ENCODE measurements at places on chromosomes 7 and 10.

DNA sequence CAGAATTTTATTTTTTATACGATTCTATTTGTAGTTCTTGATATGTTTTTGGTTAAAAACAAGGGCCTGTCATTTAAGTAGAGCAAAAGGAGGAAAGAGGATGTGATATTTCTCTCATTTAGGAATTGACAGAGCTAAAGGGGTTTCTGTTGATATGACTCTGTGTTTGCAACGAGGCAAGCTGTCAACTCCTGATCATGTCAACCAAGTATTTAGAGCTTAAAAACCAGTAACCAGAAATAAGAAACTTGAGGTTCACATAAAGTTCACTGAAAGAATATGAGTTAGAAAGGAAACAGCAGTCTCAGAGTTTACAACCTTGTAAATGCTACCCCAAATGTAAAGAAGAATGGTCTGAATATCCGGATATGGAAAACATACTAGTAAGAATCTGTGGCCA lies 434.2 kb downstream of the PARD3 start:
- no peak for DNase-seq

- no peak for DNase-seq
These were observed 156.8 kb downstream of the CCDC71L start for GRCh38 chr7:106504207-106504606.

GRCh38 chr10:8591640-8592039 lies 537.2 kb downstream of the GATA3 start:
- DNase-seq, result no peak

DNA sequence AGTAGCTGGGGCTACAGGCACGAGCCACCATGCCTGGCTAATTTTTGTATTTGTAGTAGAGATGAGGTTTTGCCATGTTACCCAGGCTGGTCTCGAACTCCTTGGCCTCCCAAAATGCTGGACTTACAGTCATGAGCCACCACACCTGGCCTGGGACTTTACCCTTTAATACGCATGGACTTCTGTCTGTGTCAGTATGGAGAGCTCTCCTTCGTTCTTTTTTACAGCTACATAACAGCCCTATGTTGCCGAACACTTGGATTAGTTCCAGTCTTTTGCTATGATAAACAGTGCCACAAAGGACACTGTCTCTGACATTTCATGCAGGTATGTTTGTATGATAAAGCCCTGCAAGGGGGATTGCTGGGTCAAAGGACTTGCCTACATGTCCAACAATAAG lies 10.9 kb upstream of the OAT start:
- DNase-seq, result no peak

- DNase-seq, result no peak
These were observed 136.8 kb upstream of the MGMT start for GRCh38 chr10:129330211-129330610.

DNA sequence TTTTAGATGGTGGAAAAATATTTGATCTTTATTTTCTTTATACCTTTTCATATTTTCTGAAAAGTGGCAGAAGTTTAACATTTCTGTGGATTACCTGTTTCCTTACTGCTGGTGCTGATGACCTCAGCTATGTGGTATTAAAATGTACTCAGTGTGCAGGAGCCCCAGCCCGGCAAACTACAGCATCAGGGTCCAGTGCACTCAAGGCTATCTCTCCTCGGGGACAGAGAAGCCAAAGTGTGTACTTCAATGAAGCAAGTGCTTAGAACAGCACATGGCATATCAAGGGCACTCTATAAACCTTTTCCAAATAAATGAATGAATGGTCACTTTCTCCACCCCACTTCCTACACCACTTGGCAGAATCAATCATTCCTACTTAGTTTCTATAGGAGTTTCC lies 111.8 kb downstream of the HIP1 start:
- no peak for DNase-seq

- DNase-seq, result no peak
These were observed 145.0 kb upstream of the ZNF32 start for GRCh38 chr10:43793704-43794103.

GRCh38 chr10:93723153-93723552 lies 20.8 kb upstream of the FRA10AC1 start:
- DNase-seq, result no peak

DNA sequence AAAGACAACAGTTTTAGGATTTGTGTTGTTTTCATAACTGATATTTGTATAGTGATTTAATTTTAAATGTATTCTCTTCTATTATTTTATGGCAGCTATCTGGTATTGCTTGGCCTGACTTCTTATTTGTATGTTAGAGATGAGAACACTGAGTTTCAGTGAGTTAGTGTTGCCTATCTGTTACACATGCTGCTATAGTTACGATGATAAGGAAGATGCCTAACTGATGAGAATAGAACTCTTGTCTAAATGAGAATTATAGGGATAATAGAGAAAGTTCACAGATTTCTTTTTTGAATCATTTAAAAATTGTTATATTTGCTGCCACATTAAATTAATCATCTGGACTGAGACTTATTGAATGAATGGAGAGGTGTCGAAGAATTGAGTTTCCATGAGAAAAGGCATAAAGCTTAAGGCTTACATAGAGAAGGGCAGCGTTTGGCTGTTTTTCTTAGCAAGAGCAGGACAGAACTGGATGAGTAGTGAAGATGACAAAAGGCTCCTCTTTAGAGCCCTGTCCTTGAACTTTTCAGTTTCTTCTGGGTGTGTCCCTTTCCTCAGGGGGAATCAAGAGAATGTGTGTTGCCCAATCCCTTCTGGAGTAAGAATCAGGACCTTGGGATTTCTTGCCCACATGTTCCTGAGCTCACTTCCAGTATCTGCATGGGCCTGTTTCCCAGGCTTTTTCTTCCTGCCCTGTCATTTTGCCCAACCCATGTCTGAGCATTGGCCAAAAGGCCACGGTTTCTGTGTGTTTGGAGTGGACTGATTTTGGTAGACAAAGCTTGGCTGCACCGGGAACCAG lies 195.6 kb upstream of the CSTF2T start:
- DNase-seq, result no peak

DNA sequence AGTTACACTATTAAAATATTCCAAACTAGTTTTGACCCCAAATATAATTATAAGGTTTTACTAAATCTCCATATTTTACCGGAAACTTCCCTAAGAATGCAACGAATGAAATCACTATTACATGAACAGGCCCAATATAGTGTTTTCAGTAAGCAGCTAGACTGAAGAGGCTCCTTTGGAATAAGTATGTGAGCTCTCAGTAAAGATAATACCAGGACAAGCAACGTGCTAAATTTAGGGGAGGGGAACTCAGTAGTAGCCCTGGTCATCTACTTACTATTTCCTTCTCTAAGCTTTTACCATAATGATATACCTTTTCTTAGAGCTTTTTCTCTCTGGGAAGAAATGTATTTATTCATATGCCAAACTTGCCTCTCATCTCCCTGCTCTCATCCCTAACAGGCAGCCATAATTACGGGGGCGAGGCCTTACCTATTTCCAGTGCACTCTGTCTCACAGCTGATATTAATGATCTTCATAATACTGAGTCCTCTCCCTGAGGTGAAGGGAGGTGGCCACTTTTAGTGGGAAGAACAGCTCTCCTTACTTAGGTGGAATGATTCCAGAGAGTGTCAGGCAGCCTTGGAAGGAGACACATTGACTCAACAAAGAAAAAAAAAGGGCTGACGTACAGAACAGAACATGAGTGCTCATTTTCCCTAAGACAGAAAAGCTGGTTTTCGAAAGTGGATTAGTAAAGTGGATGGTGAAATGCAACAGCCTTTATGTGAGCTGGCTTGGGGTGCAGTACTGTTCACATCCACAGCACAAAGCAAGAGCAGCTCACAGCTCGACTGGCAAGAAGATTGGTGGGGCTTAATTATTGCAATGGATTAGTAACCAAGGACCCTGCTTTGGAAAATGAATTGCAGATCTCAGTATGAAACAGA lies 165.4 kb downstream of the GLI3 start:
- DNase-seq, result no peak

DNA sequence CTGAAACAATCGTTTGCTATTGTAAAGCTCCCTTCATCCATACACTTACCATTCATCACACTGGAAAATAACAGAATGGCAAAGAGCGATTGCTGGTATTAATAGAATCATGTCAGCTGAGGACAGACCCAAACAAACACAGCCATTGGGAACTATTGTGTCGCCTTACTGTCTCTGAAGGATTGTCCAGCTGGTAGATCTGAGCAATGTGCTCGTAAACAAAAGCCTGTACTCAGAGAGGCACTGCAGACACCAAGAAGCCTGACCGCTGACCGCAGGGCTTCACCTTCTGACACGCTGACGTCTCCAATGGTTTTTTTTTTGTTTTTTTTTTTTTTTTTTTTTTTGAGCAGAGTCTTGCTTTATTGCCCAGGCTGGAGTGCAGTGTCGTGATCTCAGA lies 151.0 kb upstream of the FRMD4A start:
- DNase-seq, result no peak

DNA sequence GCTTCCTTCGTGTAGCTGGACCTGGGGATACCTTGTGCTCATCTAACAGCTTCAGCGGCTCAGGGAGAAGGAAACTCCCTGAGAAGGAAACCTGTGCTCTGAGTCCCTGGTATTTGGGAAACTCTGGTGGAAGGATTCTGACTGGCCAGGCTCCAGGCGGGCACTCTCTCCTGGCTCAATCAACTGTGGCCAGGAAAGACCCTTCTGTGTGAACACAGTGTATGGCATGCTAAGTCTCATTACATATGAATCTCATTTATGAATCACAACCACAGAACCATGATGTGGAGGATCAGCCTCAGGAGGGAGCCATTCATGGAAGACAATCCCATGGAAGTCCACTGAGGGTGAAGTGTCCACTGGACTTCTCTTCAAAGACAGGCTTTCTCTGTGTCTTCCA lies 20.9 kb downstream of the NPS start:
- DNase-seq, result no peak

- DNase-seq, result peak; percentile 49
These were observed 809 bp downstream of the C10orf143 start for GRCh38 chr10:130109796-130110245.

GRCh38 chr10:72096115-72097000 lies 8.0 kb upstream of the SPOCK2 start:
- no peak for DNase-seq

DNA sequence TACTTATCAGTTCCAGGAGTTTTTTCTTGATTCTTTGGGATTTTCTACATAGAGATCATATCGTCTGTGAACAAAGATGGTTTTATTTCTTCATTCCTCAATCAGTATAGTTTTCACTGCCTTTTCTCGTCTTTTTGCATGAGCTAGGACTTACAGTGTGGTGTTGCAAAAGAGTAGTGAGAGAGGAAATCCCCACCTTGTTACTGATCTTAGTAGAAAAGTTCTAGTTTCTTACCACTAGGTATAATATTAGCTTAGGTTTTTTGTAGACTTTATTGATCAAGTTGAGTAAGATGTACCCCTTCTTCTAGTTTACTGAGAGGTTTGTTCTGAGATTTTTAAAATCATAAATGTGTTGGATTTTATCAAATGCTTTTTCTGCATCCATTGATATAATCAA lies 123.3 kb downstream of the TMEM26 start:
- no peak for DNase-seq

GRCh38 chr7:31061185-31061584 lies 9.1 kb downstream of the ADCYAP1R1 start:
- DNase-seq, result no peak

- DNase-seq, result no peak
These were observed 24.5 kb upstream of the KCTD7 start for GRCh38 chr7:66604198-66604597.

DNA sequence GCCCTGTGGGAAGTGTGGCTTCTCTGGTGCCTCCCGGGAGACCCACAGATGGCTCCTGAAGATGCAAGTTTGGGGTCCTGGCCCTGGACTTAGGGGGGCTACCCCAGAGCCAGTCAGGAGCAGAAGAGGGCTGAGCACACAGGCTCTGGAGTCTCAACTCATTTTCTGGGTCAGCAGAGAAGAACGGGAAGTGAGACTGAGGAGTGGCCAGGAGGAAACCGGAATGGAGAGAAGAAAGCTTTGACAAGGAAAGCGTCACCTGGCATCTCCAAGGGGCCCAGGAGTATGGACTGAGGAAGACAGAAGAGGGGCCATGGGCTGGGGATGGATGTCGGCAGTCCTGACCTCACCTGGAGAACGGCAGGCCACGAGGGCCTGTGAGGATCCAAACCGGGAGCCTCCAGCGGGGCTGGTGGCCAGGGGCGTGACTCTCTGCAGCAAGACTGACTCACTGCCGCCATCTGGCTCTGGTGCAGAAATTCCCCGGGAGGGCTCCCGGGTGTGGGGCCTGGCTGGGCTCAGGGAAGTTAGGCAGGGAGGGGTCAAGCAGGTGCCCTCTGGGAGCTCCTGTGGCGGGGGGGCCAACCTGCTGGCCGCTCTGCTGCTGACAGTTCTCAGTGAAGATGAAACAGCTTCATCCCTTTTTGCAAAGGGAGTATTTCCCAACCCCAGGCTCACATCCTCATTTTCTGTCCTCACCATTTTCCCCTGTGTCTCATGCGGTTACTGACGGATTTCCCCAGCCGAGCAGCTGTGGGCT lies 23.6 kb downstream of the DAGLB start:
- no peak for DNase-seq

- DNase-seq, result no peak
These were observed 7.9 kb upstream of the HOXA2 start for GRCh38 chr7:27110186-27111031.

DNA sequence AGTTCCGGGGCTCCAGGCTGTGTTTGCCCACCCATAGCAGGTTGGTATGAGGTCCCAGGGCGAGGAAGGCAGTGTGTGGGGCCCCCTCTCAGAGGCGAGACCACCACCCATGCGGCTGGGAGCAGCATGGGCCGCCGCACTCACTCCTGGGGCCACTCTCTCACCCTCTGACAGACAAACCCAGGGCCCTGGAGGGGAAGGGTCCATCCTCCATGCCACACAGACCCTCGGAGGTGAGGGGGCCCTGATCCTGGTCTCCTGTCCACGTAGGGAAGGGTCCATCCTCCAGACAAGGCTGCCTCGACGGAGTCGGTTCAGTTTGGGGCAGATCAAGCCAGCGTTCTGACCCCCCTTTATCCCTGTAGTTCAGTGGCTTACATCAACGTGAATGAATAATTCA lies 230.8 kb downstream of the ELFN1 start:
- no peak for DNase-seq

GRCh38 chr7:101948650-101949049 lies 131.2 kb downstream of the CUX1 start:
- no peak for DNase-seq

GRCh38 chr7:132130497-132130896 lies 445.8 kb downstream of the PLXNA4 start:
- DNase-seq, result no peak

- DNase-seq, result no peak
These were observed 85.8 kb downstream of the NRP1 start for GRCh38 chr10:33248638-33249037.

GRCh38 chr7:141649137-141649864 lies 52.7 kb downstream of the DENND11 start:
- DNase-seq, result no peak

GRCh38 chr7:97025983-97026714 lies 1.5 kb upstream of the DLX5 start:
- no peak for DNase-seq

DNA sequence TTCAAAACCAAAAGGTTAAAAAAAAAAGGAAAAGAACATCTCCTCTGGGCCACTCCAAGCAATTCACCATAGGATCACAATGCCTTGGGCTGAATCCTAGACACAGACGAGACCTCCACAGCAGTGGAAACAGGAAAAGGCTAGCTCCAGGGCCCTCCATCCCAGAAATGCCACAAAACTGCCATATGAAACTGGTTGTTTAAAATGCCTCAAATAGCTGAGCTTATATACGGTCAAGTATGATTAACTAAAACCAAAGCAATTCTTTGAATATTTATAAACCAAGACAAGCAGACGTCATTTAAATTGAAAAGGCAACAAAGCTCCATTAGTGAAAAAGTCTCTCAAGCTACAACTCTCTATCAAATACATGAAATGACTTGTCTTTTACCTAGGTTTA lies 63.1 kb downstream of the DOCK4 start:
- no peak for DNase-seq

Measured in HCT116 (cell line).